ENCODE measurements at places on chromosomes 3 and 15.

DNA sequence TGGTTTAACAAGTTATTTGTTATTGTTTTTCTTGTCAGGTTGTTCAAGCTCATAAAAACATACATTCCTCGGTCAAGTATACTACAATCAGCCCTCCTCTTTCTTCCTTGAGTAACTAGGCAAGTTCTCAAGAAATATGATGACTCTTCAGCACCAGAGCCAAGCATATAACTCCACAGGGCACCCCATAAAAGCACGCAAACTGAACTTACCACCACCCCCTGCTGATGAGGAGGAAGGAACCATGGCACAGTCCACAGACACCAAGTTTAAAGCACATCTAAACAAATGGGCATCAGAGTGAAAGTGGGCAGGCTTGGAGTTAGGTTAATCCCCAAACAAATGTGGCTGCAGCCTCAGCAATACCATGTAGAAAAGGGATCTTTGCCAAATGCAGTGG is 5.3 kb downstream of the IP6K2 start:
- DNase-seq: no peak

DNA sequence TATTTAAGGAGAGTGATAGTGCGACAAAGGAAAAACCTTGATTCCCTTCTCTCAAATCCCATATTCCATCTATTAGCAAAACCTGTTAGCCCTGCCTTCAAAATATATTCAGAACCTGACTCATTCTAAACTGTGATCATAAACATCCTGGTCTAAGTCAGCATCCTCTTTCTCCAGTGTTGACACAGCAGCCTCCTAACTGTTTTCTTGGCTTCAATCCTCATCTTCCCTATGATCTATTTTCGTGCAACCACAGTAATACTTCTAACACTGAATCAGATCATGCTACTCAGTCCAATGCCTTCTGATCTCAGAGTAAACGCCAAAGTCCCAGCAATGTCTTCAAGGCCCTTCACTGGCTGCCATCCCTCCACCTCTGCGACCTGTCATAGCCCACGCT is 785.1 kb downstream of the EDEM1 start:
- no peak for DNase-seq

DNA sequence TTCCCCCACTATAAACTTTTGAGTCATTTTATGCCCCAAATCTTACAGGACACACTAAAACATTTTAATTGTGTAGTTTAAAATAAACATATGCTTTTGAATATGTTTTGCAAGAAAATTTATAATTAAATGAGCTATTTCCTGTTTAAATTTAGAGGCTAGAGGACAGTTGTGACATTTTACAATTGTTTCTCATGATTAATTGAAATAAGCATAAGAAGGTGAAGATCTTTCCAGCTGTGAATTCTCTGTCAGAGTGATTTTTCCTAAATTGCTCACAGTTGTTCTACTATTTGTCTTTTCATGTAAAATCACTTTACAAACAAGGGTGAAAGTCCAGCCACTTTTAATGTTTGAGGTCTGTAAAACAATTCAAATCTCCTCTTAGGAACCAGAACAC is 892.3 kb downstream of the CADM2 start:
- no peak for DNase-seq

DNA sequence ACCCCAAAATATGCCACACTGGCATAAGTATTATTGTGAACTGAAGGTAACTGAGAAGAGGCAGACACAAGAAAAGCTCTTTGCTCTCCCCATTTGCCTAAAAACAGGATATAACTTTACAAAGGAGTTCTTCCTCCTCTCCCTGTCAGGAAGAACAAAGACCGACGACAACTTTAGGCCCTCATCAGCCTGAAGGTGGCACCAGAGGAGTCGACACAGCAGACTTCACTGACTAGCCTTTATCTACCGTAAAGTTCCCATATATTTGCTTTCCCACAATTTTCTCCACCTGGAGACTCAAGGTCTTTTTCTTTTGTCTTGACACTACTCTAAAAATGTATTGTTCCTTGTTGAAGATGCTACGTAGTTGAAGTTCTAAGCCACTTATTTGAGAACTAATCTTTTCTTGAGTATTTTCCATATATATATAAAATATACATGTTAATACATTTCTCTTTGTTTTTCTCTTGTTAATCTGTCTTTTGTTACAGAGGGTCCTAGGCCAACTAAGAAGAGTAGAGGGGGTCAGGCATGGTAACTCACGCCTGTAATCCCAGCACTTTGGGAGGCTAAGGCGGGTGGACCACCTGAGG is 16.2 kb upstream of the XIRP1 start:
- no peak for DNase-seq

DNA sequence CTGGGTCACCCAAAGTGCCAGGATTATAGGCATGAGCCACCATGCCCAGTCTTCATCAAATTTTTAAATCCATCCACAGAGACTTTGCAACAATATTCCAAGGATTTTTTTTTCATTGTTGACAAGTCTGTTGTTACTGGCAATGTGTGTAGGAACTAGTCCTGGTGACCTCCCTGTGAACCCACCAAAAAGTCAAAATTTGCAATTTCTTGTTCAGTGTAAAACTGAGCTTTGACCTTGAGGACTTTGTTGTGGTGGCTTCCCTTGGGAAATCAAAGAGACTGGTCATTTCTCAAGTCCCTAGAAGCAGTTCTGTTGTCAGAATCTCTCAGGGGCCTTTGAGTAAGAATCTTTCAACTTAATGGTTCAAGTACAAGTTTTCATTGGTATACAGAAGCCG is 36.9 kb upstream of the COL8A1 start:
- no peak for DNase-seq

GRCh38 chr3:43620831-43621655 is 768 bp downstream of the ANO10 start:
- DNase-seq: peak; percentile 50

GRCh38 chr15:97420130-97420529 is 540.4 kb upstream of the ARRDC4 start:
- DNase-seq: no peak

DNA sequence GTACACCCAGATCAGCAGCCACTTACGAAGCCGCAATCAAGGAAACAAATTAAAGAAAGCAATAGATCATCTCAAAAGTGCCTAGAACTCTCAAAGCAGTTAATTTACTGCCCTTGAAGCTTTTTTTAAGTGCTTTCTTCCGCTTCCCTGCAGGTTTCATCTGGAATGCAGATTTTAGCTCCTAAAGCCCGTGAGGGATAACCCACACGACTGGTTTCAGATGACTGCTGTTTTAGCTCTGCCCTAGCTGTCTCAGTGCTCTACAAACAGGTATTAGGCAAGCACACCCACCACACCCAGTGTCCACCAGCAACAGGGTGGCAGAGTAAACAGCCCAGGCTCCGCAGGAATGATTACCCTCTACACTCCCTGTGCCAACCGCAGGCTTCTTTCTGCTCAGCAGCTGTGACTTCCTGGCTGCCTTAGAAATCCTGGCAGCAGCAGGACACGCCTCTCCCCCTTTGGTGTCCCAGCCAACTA is 126.0 kb downstream of the FMN1 start:
- DNase-seq: no peak

DNA sequence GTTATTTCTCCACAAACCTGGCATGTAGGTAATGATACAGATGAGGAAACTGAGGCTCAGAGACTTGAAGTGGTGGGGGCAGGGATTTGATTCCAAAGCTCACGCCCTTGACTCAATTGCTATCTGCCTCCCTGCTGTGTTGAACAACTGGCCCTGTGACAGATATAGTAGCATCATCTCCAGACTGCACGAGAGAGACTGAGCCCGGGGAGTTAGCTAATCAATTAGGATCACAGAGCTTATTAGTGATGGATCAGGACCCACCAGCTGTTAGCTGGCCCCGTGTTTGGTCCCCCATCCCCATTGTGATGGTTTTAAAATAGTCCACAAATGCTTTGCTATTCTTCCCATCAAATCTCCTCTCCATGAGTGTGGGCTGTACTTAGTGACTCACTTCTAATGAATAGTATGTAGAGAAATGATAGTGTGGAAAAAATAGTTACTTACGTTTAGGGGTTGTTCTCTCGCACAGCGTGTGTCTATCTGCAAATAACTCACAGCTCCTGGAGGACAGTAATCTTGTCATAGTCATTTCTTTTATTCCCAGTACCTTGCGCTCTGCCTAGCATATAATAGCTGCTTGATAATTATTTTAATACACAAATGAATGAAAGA is 74.4 kb upstream of the KLF13 start:
- no peak for DNase-seq

- DNase-seq: no peak
Observed at GRCh38 chr3:186004209-186004608, 66.4 kb upstream of the TRA2B start.

- DNase-seq: peak; percentile 48
Observed at GRCh38 chr3:40317061-40317855, 7.8 kb downstream of the EIF1B start.

- DNase-seq: no peak
Observed at GRCh38 chr3:138440121-138440521, 5.7 kb downstream of the ESYT3 start.

DNA sequence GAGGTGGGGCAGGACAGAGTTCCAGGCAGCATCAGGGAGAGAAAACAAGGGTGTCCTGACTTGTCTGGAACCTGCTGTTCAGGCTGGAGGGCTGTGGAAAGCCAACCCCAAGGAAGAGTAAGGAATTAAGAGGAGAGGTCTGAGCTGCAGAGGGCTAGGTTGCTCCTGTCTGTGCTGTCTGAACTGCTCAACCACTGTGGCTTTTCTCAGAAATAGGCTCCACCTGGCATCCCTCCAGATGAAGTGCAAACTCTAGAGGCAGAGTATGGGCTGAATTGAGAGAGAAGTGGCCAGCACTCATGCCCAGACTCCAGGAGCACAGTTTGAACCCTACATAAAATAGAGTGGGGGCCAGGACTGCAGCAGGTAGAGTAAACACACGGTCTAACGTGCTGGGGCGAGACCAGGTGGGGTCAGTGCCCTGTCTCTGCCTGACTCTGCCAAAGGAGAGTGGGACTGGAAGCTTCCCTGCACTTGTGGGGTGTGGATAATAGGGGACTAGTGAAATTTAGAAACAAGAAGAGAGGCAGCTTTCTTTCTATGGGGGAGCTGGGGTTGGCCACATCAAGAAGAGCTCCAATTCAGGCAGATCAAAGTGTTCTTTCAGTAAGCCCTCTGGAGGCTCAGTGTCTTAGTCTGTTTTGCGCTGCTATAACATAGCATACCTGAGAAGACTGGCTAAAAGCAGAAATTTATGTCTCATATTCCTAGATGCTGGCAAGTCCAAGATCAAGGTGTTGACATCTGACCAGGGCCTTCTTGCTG is 28.0 kb upstream of the MNS1 start:
- DNase-seq: no peak

GRCh38 chr3:83092521-83093221 is 1331.2 kb upstream of the GBE1 start:
- DNase-seq: no peak

- no peak for DNase-seq
Observed at GRCh38 chr3:3753416-3753815, 45.8 kb upstream of the LRRN1 start.

DNA sequence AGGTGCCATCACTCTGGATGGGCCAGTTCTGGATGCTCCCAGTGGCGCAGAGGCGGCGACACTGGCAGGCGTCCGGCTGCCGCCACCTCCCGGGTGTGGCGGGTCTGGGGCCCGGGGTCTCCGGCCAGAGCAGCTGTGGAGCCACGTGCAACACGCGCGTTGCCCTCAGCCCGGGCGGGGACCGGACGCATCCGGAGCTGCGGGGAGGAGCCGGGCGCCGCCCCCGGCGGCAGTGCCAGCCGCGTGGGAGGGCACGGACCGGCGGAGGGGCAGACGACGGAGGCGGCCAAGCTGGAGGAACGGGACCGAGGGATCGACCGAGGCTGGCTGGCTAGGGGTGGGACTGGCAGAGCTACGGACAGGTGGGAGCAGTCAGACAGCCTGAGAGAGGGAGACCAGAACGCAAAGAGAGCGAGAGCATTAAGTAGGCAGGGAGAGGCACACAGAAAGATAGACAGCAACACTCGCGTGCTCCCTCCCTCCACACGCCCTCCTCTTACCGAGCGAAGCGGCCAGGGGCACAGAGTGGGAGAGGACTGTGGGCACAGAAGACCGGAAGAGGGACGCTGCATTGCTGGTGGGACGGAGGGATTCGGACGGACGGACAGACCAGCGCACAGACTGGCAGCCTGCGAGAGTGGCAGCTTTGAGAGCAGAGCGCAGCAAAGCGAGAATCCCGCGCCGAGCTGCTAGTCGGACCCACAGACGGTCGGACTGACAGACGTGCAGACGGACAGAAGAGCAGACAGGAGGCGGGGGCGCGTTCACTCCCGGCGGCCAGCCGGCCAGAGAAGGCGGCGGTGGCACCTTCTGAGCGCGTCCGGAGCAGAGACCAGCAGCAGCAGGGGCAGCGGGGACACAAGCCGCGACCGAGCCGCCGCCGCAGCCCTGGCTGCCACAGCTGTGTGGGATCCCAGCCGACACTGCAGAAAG is at the start of gene ARPP21:
TSS of gene ARPP21 (plus strand) at position 272 of the 933 bp plus-strand sequence. CDS start 42,227 bp downstream, outside the sequence.
- no peak for DNase-seq

- DNase-seq: no peak
Observed at GRCh38 chr3:197404030-197404429, 105.6 kb upstream of the DLG1 start.

- no peak for DNase-seq
Observed at GRCh38 chr15:22851513-22851912, 13.0 kb downstream of the NIPA2 start.

DNA sequence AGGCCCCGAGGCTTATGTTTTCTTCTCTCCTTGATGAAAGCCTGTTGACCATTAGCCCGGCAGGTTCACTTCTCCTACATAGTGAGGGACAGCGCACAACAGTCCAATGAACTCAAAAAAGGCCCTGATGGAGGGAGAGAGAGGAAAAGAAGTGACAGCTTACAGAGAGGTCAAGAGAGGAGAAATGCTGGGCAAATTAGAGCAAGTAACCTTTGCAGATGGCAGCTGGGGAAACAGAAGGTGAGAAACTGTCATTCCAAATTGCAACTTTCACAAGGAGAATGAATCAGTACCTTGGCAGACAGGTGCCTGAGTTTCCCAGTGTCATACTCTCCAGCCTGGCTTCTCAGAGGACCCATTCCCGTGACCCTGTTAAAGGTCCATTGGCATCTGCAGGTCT is 252.0 kb downstream of the EPHB1 start:
- no peak for DNase-seq

DNA sequence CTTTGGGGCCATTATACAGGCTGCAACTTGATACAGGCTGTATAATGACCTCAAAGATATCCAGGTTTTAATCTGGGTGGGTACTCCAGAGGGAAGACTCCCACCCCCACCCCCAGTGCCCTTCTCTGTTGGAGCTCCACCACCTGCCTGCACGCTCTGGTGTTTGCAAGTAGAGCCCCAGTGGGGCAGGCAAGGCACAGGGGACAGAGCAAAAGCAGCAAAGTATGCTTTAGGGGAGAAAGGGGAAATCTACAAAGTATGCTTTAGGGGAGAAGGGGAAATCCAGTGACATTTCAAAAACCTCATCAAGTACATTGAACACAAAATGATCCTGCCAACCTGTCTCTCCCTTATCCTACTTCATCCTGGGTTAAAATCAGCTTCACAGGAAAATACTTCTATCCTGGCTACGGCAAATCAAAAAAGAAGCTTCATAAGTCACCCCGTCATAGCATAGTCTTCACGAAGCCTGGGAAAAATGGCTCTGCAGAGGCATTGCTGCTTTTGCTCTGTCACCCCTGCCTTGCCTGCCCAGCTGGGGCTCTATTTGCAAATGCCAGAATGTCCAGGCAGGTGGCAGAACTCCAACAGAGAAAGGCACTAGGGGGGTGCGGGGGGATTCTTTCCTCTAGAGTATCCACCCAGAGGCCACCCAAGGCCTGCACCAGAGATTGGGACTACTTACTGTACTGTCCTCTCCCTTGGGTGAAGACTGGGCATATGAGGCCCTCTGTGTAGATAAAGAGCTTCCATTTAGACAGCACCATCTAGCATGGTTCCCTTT is 60.9 kb upstream of the ATP11B start:
- no peak for DNase-seq
